ENCODE measurements at places on chromosomes 12 and 14. TPM values are rescaled to one million over a fixed set of nuclear protein-coding genes. Genes with fewer than 3 reads are reported as not detected.

GRCh38 chr12:19205120-19205519 is 75.6 kb downstream of the PLEKHA5 start:
- no peak for DNase-seq

DNA sequence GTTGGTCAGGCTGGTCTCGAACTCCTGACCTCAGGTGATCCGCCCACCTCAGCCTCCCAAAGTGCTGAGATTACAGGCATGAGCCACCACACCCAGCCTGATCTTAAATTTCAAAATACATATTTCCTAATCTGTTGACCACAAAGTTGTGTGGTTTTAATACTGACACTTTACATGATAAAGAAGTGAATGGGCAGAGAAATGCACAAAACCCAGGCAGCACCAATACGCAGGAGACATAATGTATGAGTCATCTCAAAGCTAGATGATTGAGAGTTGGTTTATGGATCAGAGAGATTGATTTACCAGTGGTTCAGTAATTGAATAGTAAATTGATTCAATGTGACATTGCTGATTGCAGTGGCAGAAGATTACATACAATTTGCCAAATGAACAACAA is 19.2 kb upstream of the PPP2R5E start:
- DNase-seq = peak; percentile 49

DNA sequence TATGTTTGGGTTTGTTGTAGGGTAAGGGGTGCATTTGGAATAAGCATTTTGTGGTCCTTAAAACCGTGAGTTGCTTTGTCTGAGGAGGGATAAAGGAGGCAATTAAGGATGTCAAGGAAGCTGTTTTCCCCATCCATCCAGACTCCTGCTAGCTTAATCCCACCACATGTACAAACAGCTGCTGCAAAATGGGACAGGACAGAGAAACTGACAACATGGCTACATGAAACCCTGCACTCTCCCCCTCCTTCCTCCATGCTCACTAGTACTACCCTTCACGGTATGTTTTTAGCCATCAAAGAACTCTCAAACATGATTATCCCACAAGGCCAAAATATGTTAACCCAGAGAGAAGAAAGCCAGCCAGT is 20.6 kb downstream of the ST8SIA1 start:
- DNase-seq = no peak

DNA sequence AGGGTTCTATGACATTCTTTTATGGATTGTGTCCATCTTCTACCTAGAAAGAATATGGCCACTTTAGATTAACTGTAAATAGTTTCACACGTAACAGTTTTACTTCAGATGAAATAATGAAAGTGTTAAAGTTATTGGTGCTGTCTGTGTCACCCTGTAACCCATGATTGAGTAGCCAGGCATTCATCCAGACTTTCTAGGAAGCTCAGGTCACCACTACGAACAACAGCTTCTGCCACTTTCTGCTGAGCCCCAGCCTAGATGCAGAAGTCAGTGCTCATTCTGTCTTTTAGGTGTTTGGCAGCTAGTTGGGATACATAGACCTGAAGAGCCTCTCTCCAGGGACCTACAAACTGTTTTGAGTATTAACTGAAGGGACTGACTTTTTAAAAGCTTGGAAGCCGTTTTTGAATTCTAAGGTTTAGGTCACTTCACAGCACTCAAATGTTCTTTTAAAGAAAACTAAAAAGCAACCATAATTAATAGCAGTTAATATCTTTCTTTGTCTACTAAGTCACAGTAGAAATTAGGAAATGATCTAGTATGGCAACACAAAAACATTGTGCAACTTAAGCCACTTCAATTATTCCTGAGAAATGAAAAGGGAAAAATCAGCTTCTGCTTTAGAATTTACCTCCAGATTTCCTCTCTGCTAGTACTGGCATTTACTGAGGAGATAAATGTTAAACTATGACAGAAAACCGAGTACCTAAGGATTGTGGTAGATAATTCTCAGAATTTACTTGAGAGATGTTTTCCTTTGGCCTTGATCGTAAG is 266.9 kb downstream of the CCDC91 start:
- DNase-seq = no peak

GRCh38 chr14:76126076-76126475 is 25.6 kb upstream of the GPATCH2L start:
- no peak for DNase-seq

DNA sequence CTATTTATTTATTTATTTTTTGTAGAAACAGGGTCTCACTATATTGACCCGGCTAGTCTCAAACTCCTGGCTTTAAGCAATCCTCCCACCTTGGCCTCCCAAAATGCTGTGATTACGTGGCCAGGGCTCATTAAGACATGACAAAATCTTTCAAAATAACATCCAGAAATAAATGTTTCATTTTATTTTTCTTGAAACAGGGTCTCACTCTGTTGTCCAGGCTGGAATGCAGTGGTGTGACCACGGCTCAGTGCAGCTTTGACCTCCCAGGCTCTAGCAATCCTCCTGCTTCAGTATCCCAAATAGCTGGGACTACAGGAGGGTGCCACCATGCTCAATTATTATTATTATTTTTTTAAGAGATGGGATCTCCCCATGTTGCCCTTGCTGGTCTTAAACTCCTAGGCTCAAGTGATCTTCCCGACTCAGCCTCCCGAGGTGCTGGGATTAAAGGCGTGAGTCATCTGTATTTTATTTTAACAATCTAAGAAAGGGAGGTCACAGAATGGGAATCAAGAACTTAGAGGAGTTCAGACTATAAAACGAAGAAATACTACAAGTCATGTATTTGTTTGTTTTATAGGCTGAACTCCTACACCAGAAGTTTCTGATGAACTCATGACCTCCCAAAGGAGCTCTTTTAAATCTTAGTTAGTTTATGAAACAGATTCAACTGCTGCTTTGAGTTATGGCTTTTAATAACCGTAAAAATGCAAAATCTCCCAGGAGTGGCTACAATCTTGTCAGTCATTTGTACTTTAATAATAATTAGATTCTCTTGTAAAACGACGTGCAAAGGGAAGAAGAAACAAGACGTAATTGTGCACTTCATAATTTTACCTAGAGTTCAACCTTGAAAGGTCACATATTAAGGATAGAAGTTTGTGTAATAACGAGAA is 2.1 kb upstream of the TMEM263 start:
- no peak for DNase-seq

- DNase-seq = no peak
Observed at GRCh38 chr12:119949594-119949993, 39.4 kb upstream of the BICDL1 start.

- no peak for DNase-seq
Observed at GRCh38 chr12:96223411-96224218, 29.4 kb downstream of the ELK3 start.

EML5 gene
- under 0.01 TPM for total RNA-seq

- DNase-seq = no peak
Observed at GRCh38 chr12:15274561-15274967, 47.7 kb upstream of the PTPRO start.

PTPRR gene
- total RNA-seq = not detected

KRT6B gene
- not detected for total RNA-seq

- peak; percentile 89 for DNase-seq
Observed at GRCh38 chr12:64682572-64683277, 72.4 kb downstream of the RASSF3 start.

GRCh38 chr12:56122637-56123036 is 4.6 kb downstream of the ZC3H10 start:
- no peak for DNase-seq

POTEG gene
- not detected for total RNA-seq

DNA sequence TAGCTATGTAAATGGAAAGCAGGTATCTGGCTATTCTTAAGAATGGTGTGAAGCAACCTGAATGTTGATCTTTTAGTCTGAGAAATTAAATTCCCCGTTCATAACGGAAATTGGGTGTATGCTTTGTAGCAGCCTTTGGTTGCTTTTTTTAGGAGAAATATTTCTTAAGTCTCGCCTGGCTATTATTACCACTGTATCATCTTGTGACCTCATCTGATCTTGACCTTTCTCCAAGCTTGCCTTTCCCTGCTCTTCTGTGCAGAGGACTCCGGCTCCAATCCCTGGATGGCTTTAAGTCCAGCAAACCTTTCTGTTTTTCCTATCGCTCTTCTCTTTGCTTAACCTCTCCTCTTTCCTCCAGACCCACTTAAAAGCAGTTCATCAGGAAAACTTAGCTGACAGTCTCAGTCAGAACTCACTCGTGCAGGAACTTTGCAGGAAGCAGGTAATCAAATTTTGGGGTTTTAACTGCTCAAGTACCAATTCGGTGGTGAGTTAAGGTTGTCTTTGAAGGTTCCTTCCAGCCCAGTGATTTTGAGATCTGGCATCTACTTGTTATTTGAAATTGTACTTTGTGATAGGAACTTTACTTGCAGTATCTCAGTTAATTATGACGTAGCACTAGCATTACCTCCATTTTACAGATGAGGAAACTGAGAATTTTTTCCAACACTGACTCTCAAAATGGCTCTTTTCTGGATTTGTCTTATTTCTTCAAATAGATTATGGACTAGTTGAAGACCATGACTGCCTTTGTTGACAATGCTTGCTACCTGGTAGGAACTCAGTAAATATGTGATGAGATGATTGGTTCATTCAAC is 14.1 kb downstream of the PPFIBP1 start:
- peak; percentile 51 for DNase-seq

EIF5 gene
- total RNA-seq = 322 TPM

SLC6A12 gene
- not detected for total RNA-seq

DNA sequence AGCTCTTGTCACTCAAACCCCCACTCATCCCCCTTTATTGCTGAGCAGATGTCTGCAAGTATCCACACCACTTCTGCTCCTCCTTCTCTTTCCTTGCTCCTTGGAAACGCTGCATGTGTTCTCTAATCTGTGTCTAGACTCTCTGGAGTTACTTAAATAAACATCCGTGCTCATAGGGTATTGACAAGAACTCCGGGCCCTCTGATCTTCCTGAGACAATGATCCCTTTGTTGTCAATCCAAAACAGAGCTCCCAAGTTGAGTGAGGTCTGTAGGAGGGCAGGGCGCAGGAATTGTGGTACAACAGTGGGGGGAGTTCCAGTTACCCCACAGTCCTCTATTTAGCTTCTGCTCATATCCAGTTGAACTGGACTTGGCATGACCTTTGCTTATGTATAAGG is 489.0 kb downstream of the SNAPC1 start:
- DNase-seq = no peak

GPHN gene
- 6.5 TPM for total RNA-seq

NFE2 gene
- total RNA-seq = 1.2 TPM

CBLN3 gene
- total RNA-seq = 5.9 TPM

DNA sequence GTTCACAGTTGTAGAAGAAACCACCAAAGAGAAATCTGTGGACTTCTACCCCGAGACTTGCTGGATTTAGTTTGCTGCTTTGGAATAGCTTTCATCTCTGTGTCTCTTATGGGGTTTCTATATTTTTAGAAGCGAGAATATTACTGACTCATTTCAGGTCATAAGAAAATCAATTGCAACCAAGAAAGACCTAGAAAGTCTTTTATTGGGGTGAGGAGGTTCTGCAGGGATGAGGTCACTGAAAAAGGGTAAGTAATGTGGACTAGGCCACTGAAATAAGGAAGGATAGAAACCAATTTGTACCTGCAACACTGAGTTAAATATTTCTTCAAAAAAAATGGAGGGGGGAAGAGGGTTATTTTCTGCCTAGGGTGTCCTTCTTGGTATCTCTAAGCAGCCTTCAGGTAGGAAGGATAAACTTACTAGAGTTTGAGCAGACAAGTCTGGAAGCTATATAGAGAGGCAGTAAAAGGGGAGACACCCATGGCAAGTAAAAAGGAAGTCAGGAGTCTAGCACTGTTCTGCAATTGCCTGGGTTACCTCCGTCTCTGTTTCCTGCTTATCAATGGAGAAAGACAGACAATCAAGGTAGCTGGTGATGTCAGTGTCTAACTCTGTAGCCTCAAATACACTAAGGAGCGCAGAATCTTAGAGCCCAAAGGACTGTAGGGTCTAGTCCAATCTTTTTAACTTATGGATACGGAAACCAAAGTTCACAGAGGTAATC is 19.6 kb upstream of the KERA start:
- DNase-seq = no peak

DNA sequence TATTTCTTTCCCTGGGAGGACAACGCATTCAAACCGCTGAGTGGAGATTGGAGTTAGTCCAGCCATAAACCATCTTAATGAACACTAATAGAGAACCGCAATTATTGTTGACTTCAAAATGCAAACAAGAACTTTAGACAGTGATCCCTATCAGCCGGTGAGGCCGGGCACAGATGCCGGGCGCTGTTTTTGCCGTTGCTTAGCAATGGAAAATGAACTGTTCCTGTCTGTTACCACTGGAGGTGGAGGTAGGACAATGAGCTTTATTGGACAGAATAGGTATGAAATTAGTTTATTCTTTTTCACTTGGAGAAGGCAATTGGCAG is 216.8 kb downstream of the TTC8 start:
- DNase-seq = no peak

DNA sequence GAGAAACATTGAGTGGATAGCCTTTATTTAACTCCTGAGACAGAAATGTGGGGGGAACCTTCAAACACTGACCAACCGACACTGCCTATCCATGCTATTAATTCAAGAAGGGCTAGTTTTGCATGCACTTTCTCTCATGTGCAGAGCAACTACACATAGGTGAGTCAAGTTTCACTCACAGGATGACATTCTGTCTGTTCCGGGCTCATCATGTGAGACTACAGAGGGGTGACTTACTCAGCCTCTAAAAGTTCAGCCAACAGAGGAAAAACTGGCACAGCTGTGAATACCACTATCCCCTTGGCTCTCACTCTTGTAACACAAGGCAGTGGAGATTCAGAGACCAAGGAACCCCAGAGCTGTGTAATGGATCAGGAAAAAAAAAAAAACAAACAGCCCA is 13.3 kb downstream of the BEST3 start:
- DNase-seq = peak; percentile 48

DNA sequence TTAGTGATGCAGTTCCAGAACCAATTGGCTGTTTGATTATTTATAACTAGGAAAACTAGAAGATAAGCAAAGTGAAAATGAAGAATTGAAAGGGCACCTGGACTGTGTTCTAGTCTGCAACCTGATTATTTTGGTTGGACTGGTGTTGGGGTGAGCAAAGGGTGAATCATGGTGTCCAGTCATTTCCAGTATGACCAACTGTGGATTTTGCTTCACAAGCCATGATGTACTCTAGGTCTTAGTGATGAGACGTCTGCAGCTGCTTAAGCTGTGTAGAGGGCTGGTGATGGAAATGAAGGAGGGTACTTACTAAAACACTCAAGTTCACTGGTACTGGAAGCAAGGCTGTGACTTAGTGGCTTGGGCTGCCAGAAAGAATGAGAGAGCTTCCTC is 193.2 kb upstream of the FRMD6 start:
- DNase-seq = peak; percentile 84

- no peak for DNase-seq
Observed at GRCh38 chr12:61863811-61864210, 396.4 kb upstream of the USP15 start.

DNA sequence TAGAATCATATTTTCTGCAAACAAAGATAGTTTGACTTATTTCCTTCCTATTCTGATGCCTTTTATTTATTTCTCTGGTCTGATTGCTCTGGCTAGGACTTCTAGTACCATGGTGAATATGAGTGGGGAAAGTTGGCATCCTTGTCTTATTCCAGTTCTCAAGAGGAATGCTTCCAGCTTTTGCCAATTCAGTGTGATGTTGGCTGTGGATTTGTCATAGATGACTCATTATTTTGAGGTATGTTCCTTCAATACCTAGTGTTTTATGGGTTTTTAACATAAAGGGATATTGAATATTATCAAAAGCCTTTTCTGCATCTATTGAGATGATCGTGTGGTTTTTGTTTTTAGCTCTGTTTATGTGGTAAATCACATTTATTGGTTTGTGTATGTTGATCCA is 139.4 kb upstream of the CNTN1 start:
- DNase-seq = peak; percentile 11
